Lower lobe of right lung (tissue), 2 donors: ENCODE measurements at places on chromosomes 1 and 21. TPM values are rescaled to one million over a fixed set of nuclear protein-coding genes. Genes with fewer than 3 reads are reported as not detected.

DNA sequence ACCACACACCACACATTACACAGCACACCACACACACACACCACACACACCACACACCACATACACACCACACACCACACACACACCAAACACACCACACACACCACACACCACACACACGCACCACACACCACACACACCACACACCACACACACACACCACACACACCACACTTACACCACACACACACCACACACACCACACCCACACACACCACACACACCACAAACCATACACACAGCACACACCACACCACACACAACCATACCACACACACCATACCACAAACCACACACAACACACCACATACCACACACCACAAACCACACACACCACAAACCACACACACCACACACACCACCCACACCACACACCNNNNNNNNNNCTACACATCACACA, 40.9 kb upstream of the SIK1 start:
- DNase-seq, result peak; percentile 4
- H3K27ac ChIP-seq, result no peak overlapping the region
- H3K27me3 ChIP-seq, result no peaks in the 10 kb centered on the region
- no peaks in the 10 kb centered on the region for H3K4me1 ChIP-seq
- no peak overlapping the region for H3K4me3 ChIP-seq
- H3K36me3 ChIP-seq, result no peaks in the 10 kb centered on the region

CFAP74 gene
- 6.6 TPM for total RNA-seq

GRCh38 chr1:154326546-154327465, 1.5 kb downstream of the ATP8B2 start:
- DNase-seq, result no peak
- H3K4me1 ChIP-seq, result peaks cover 48% of the 10 kb centered on the region
- peaks cover 5% of the 10 kb centered on the region for H3K27me3 ChIP-seq
- H3K4me3 ChIP-seq, result peak overlapping the region; percentile 74

- H3K27ac ChIP-seq, result no peak overlapping the region
- H3K4me1 ChIP-seq, result no peaks in the 10 kb centered on the region
- H3K4me3 ChIP-seq, result no peak overlapping the region
- H3K27me3 ChIP-seq, result no peaks in the 10 kb centered on the region
- H3K36me3 ChIP-seq, result peaks cover 3% of the 10 kb centered on the region
Observed at GRCh38 chr1:44012404-44012803, 18.9 kb downstream of the SLC6A9 start.

RFX5 gene
- 57.6 TPM for total RNA-seq

DNA sequence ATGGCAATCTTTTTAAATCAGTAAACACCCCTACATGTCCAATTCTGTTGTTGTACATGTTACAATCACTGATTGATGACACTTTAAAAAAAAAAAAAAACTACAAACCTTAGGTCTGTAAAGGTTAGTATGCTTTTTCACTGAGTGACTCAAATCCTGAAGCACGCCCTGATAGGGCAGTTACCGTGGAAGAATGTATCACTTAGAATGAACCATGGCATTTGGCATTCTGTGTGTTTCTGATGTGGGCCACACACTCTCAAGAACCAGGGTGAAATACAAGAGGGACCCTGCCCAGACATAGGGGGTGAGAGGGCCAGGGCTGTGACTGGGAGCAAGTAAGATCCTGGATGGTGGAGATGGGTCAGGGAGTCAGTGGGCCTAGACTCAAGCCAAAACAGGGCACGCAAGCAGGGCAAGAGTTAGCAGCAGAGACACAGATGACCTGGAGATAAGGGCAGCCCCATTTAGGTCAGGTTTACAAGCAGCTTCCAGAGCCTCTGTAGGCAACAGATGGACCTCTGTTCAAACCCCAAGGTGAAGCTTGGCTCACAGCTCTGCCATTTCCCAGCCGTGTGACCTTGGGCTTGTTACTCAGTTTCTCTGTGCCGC, 47.6 kb upstream of the DMRTB1 start:
- H3K27me3 ChIP-seq, result peaks cover 9% of the 10 kb centered on the region
- H3K36me3 ChIP-seq, result no peaks in the 10 kb centered on the region
- H3K4me3 ChIP-seq, result no peak overlapping the region
- DNase-seq, result no peak
- peaks cover 15% of the 10 kb centered on the region for H3K4me1 ChIP-seq
- H3K27ac ChIP-seq, result no peak overlapping the region

PTGER3 gene
- total RNA-seq, result 1.9 TPM

DNA sequence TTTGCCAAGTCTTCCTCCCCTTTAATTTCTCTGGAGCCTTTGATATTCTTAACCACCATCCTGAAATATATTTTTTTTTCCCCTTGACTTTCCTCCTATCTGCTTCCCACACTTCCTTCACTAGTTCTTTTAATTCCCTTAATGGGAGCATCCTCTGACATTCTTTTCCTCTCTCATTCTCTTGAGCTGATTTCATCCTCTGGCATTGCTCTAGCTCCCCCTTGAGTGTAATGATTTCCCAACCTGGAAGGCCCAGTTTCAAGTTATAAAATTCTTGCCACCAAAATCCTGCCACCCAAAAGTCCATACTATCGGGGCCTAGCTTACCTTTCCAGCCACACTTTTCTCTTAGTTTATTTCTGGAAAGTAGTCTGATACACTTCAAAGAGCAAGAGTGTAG, 39.5 kb upstream of the UBE2U start:
- peaks cover 29% of the 10 kb centered on the region for H3K4me1 ChIP-seq
- no peaks in the 10 kb centered on the region for H3K27me3 ChIP-seq
- DNase-seq, result no peak
- no peaks in the 10 kb centered on the region for H3K36me3 ChIP-seq

DNA sequence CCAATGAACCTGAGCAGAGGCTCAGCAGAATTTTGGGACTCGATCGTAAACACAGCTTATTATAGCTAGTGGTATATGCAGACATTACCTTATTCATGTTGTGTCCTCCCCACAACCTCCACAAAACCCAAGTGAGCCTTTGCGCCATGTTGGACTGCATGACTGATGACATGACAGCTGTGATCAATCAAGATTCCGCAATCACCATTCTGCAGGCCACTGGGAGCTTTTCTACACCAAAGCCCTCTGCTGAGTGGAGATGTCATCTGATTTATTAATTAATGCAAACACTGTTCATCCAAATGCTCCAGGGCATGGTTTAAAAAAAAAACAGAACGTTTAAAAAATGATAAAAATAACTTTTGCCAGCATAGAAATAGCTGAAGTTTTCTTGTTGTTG, 7.9 kb upstream of the SRP9 start:
- H3K4me1 ChIP-seq, result peaks cover 44% of the 10 kb centered on the region
- DNase-seq, result no peak
- no peak overlapping the region for H3K4me3 ChIP-seq
- no peaks in the 10 kb centered on the region for H3K27me3 ChIP-seq

GRCh38 chr1:165877940-165878556, 50.6 kb downstream of the UCK2 start:
- no peak overlapping the region for H3K4me3 ChIP-seq
- H3K27ac ChIP-seq, result no peak overlapping the region
- DNase-seq, result no peak
- no peaks in the 10 kb centered on the region for H3K27me3 ChIP-seq
- H3K4me1 ChIP-seq, result peaks cover 8% of the 10 kb centered on the region

DNA sequence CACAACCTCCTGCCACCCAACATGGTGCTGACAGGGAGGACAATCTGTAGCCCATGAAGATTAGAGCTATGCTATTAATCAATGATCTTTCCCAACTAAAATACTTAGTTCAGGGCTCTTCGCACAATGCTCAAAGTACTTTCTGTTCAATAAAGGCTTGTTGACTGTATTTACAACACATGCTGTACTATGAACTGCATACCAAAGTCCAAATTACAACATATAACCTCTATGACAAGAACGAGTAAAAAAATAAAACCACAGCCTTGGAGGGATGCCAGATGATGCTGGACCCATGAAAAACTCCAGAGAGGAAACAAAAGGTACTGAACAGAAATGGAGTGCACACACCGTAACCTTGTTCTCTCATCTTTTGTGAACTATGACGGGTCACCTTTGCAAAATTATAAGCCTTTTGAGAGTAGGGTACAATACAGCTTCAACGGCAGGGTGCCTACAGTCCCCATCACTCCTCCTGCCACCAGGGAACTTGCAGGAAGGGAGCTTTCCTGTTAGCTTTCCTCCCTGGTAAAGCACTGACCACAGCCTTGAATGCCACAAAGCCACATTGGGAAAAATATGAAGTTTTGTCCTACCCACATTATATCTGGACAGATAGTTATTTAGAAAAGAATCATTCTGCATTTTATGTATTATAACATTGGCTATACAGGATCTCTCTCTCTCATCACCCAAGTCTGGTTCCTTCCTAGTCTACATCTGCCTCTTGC, 175.6 kb downstream of the NRIP1 start:
- H3K4me3 ChIP-seq, result no peak overlapping the region
- DNase-seq, result no peak
- H3K27me3 ChIP-seq, result no peaks in the 10 kb centered on the region
- no peak overlapping the region for H3K27ac ChIP-seq
- H3K4me1 ChIP-seq, result no peaks in the 10 kb centered on the region
- no peaks in the 10 kb centered on the region for H3K36me3 ChIP-seq

KMO gene
- total RNA-seq, result 23.0 TPM

- no peak for DNase-seq
- H3K4me3 ChIP-seq, result peak overlapping the region; percentile 71
- peak overlapping the region; percentile 93 for H3K27ac ChIP-seq
- H3K36me3 ChIP-seq, result no peaks in the 10 kb centered on the region
- peaks cover 39% of the 10 kb centered on the region for H3K4me1 ChIP-seq
Observed at GRCh38 chr1:197773856-197774255, 1.4 kb downstream of the DENND1B start.

- no peaks in the 10 kb centered on the region for H3K36me3 ChIP-seq
- peaks cover 27% of the 10 kb centered on the region for H3K4me1 ChIP-seq
- H3K4me3 ChIP-seq, result peak overlapping the region; percentile 66
- no peaks in the 10 kb centered on the region for H3K27me3 ChIP-seq
Observed at GRCh38 chr1:112714313-112715263, 544 bp downstream of the PPM1J start.

E2F2 gene
- total RNA-seq, result 1.1 TPM

ETV3L gene
- not detected for total RNA-seq

FAM151A gene
- total RNA-seq, result not detected

DNA sequence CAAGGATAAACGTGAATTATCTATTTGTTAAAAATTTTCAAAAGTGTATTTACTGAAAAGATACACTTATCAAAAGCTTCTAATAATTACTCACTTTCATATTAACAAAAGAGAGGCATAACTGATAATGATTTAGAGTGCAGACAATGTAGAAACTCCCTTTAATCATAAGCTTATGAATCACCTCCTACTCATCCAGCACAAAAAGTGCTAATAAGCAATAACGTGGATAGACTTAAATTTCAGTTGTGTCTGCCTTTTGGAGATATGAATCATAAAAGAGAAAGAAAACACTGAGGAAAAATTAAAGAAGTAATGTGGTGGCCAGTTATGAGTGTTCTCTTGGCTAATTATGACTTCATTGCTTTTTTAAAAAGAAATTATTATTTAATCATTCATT, 827.6 kb upstream of the B3GALT2 start:
- H3K4me3 ChIP-seq, result no peak overlapping the region
- H3K27me3 ChIP-seq, result no peaks in the 10 kb centered on the region
- no peaks in the 10 kb centered on the region for H3K4me1 ChIP-seq

DNA sequence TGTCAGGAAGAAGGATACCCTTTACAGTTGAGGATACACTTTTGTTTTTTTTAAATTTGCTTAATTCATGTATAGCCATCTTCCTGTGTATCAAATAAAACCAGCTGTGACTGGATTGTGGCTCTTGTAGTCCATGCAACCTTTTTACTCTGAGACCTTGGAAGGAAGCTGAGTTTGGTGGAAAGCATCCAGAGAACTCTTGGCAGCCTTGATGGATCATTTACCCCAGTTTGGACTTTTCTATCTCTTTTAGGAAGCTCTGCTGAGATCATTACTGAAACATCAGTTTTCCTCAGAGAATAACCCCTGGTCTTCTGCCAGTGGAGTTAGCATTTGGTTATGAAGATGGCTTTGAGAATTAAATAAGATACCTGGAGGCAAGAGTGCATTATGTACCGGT, 21.2 kb upstream of the APOBEC4 start:
- no peaks in the 10 kb centered on the region for H3K27me3 ChIP-seq
- no peak overlapping the region for H3K27ac ChIP-seq
- H3K4me3 ChIP-seq, result no peak overlapping the region
- no peaks in the 10 kb centered on the region for H3K4me1 ChIP-seq
- H3K36me3 ChIP-seq, result no peaks in the 10 kb centered on the region
- no peak for DNase-seq

DNA sequence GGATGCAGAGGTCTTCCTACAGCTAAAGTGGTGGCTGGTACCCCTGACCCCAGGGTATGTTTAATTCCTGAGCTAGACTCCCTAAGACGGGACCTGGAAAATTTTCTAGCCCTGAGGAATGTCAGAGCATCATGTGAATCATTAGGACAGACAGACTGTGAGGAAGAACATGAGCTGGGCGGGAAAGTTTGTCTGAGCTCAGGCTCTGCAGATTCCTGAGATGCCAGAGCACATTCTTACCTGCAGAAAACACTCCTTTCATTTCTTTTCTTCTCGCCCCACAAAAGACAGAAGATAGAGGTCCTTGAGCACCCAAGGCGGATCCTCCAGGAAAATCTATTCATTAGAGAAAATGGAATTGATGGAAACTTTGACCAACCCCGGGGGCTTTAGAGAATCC, 6.5 kb downstream of the CAPN2 start:
- H3K4me3 ChIP-seq, result no peak overlapping the region
- peak overlapping the region; percentile 73 for H3K27ac ChIP-seq
- peaks cover 98% of the 10 kb centered on the region for H3K4me1 ChIP-seq
- no peak for DNase-seq
- peaks cover 59% of the 10 kb centered on the region for H3K36me3 ChIP-seq
- no peaks in the 10 kb centered on the region for H3K27me3 ChIP-seq

DNA sequence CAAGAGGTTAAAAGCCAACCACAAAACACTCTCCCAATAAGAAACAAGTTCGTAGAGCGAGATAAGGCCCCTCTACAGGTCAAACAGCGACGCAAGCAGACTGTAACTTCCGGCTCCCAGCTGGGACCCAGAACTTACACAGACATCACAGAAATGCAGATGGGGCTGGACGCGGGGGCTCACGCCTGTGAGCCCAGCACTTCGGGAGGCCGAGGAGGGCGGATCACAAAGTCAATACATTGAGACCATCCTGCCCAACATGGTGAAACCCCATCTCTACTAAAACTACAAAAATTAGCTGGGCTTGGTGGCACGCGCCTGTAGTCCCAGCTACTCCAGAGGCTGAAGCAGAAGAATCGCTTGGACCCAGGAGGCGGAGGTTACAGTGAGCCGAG, 11.1 kb downstream of the CCNL2 start:
- H3K4me3 ChIP-seq, result no peak overlapping the region
- peaks cover 83% of the 10 kb centered on the region for H3K36me3 ChIP-seq
- peaks cover 9% of the 10 kb centered on the region for H3K4me1 ChIP-seq
- no peak for DNase-seq
- no peaks in the 10 kb centered on the region for H3K27me3 ChIP-seq

ERO1B gene
- total RNA-seq, result 8.5 TPM

GRCh38 chr1:5329068-5329739, 663.0 kb downstream of the NPHP4 start:
- no peak overlapping the region for H3K27ac ChIP-seq
- H3K36me3 ChIP-seq, result no peaks in the 10 kb centered on the region
- no peak overlapping the region for H3K4me3 ChIP-seq
- H3K27me3 ChIP-seq, result no peaks in the 10 kb centered on the region
- DNase-seq, result no peak
- no peaks in the 10 kb centered on the region for H3K4me1 ChIP-seq

ADAMTS5 gene
- 5.6 TPM for total RNA-seq

DNA sequence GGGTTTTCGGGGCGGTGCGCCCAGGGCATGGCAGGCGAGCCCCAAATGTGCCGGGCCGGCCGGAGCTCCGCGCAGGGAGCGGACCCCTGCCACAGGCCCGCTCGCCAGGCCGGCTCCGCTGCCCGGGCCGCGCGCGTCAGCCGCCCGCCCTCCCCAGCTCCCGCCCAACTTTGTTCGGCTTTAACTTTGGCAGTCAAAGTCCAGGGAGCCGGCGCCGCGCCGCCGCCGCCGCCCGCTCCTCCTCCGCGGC, 488 bp downstream of the SLC35D1 start:
- peaks cover 11% of the 10 kb centered on the region for H3K4me1 ChIP-seq
- H3K27ac ChIP-seq, result peak overlapping the region; percentile 94
